ENCODE measurements at places on chromosomes 4 and X.
A peak's percentile ranks its signal among the peaks of the same experiment; 100 is the strongest.

- DNase-seq = no peak
Measured at GRCh38 chr4:7244751-7245320, 52.5 kb downstream of the SORCS2 start.

GRCh38 chrX:137424679-137425078 lies 141.2 kb upstream of the ZIC3 start:
- no peak for DNase-seq

DNA sequence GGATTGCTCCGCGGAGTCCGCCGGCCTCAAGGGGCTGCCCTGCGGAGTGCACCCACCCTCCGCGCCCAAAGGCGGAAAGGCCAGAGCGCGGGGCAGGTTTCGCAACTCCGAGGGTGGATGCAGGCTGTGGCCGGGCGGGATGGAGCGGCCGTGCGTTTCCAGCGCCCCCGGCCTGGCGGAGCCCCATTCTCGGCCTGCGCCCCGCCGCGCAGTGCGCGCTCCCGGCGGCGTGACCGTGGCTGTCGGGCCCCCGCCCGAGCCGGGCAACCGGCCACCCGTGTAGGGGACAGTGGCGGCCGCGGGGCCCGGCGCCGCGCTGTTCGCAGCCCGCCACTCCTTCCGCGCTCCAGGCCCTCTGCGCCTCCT lies 331 bp downstream of the SETD7 start:
- DNase-seq = no peak

DNA sequence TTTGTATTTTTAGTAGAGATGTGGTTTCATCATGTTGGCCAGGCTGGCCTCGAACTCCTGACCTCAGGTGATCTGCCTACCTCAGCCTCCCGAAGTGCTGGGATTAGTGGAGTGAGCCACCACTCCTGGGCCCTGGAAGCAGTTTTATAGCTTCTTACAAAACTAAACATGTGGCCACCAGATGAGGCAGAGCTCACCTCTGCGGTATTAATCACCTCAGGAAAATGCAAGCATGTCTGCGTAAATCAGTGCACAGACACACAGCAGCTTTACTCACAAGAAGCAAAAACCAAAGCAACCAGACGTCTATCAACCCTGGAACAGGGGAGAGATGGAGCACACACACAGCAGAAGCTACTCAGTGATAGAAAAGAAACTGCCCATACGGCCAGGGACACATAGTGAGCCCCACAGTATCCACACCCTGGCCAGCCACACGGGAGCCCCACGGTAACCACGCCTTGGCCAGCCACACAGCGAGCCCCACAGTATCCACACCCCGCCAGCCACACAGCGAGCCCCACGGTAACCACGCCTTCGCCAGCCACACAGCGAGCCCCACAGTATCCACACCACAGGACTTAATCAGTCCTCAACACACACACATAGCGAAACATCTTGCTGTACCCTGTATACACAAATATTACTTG lies 30.2 kb downstream of the PPP2R3B start:
- DNase-seq = peak; percentile 14

DNA sequence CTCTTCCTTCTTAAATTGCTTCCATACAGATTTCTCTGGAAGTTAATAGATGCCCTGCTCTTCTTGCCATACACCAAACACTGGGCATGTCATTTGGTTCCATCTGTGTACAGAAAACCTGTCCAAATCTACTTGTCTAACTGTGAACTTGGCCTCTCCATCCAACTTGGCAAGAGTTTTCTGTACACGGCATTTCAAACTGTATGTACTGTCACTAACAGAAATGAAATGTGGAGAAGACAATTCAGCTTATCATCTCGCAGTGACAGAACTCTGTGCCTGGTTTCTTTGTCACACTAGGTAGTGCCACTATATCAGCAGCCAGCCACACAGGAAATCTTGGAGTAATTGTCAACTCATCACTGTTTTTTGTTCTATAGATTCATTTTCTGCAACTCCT lies 58.2 kb downstream of the CXXC4 start:
- no peak for DNase-seq

- peak; percentile 32 for DNase-seq
Measured at GRCh38 chr4:169132561-169133305, 122.7 kb upstream of the CBR4 start.

DNA sequence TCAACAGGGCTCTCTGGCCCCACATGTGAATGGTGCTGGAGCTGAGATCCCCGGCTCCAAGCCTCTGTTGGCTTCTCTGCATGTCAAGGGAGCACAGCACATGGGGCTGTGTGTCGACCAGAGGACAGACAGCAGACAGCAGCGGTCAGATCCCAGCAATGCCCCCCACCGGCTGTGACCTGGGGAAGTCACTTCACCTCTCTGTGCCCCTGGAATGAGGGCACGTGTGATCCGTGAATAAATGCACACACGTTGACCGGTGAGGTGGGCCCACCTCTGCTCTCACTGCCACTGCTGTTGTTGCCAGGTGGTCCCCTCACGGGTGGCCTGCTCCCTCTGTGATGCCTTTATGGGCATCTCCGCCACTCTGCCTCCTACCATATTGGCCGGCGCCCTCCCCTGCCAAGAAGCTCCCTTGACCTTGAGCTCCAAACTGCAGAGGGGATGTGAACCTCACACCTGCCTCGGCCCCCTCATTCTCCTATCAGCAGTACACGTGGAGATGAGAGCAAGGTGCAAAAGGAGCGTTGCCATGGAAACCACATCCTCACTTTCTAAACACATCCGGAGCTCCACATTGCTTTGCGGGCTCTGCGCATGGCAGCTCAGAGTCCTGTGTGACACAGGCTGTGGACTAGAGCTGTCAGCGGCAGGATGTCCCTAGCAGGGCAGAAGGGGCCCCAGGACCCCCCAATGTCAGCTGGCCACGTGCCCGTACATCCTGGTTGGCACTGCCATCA lies 75.4 kb downstream of the ABLIM2 start:
- no peak for DNase-seq

GRCh38 chrX:22699581-22700091 lies 300.1 kb upstream of the DDX53 start:
- peak; percentile 18 for DNase-seq

Data from HT1080 (cell line).